ENCODE measurements at places on chromosomes 16 and 17.

DNA sequence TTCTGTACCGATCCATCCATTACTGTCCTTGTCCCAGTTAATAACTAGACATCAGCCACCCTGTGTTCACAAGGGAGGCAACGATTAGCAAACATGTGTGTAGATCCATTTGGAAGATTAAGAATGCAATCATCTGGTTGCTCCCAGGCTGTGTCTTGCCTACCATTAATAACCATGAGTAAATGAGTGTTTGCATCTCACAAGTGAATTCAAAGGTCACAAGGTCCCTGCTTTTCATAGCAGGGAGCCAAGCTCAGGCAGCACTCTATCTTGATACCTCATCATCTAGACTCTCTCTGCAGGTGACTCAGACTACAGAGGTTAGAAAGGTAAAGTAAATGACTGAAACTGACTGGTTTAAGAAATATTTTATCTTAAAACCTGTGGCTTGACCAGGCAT is 25.3 kb downstream of the VWA3A start:
- no peak for DNase-seq

DNA sequence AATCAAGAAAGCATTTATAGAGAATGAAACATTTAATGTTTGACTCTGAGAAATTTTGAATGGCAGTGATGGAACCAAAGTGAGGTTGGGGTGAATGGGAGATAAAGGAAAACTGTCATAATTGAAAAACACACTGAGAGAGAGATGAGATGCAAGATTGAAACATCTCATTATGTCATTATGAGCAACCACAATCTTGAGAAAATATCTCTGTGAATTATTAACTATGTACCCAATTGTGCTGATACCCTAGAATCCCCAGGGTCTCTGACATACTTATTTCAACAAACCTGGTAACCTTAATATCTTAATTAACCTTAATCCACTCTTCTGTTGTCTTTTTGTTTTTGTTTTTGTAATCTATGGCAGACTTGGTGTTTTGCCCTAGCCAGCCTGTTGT is 143.5 kb upstream of the HLF start:
- DNase-seq = no peak

- peak; percentile 23 for DNase-seq
Observed at GRCh38 chr17:9021158-9021991, at the start of gene NTN1. NTN1 (plus strand) TSS chr17:9021510; CDS start chr17:9022374, 864 bp downstream.

DNA sequence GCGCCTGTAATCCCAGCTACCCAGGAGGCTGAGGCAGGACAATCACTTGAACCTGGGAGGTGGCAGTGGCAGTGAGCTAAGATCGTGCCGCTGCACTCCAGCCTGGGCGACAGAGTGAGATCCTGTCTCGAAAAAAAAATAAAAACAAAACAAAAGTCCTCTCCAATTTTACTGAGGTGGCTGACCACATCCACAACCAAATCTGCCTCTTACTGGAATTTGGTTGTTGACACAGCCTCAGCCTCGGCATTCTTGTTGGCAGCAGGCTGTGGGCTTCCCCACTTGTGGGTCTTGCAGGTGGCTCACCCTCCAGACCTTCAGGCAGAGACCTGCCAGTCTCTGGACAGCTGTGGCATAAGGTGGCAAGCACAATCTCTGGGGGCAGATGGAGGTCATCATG is 15.6 kb downstream of the B4GALNT2 start:
- no peak for DNase-seq

All from fibroblast of skin of right quadriceps (primary cell).